HS-27A (cell line): ENCODE measurements at places on chromosomes 2 and 18.
A peak's percentile ranks its signal among the peaks of the same experiment; 100 is the strongest.

- no peak for DNase-seq
Observed at GRCh38 chr2:55934337-55934736, 10.8 kb upstream of the EFEMP1 start.

- DNase-seq = no peak
Observed at GRCh38 chr2:26558271-26559043, 80.5 kb upstream of the OTOF start.

- no peak for DNase-seq
Observed at GRCh38 chr2:136057802-136058140, 60.2 kb downstream of the CXCR4 start.

DNA sequence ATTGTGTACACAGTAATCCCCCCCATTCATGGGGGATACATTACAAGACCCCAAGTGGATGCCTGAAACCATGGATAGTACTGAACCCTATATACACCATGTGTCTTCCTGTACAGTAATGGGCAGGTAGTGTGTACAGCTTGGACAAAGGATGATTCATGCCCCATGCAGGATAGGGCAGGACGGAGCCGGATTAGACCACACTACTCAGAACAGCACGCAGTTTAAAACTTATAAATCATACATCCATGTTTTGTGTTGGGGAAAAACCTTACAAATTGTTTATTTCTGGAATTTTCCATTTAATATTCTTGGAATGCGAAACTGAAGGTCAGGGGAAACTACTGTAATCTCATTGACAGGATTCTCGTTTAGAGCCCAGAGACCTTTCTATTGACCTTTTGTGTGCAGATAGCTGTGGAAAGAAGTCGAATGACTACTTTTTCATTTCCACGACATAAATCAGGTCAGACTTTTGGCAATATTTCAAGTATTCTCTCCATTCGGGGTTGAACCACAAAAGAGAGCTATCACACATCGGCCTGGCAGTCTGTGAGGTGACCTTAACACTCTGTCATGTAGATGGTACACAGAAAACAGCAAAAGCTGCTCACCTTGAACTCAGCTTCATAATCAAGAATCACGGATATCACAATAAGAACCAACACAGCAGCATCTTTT lies 9.9 kb upstream of the YPEL5 start:
- no peak for DNase-seq

DNA sequence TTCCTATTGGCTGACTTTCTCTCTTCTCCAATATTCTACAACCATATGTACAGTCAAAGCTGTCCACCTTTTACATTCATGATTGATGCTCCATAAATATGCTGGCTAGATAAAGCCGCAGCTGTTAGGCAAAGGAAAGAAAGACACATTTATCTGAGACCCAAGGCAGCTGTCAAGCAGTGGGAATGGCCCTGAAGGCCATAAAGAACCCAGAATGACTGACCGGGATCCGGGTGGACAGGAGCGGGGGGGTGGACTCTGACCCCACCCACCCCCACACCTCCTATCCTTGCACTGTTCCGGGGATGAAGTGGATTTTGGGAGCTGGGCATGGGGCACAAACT lies 116.4 kb downstream of the RTP5 start:
- no peak for DNase-seq

GRCh38 chr2:213234641-213235040 lies 49.6 kb upstream of the SPAG16 start:
- no peak for DNase-seq

DNA sequence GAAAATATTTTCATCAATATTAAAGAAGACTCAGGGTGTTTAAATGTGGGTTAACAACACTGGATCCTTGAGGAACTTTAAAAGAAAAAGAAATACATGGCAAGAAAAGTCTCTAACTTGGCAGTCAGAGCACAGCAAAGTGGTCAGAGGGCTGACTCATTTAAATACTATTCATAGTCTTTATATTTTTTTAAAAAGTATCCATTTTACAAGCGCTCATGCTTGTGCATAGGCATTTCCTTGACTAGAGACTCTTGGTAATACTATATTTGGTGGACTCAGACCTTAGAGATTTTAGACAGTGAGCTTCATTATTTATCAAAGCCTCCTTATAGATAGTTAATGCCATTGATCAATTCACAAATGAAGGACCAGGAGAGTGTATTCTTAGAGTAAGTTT lies 110.2 kb downstream of the ABCA12 start:
- DNase-seq = no peak

GRCh38 chr2:29485631-29486030 lies 370.4 kb downstream of the CLIP4 start:
- DNase-seq = no peak

GRCh38 chr2:192544371-192544955 lies 349.7 kb upstream of the TMEFF2 start:
- no peak for DNase-seq

DNA sequence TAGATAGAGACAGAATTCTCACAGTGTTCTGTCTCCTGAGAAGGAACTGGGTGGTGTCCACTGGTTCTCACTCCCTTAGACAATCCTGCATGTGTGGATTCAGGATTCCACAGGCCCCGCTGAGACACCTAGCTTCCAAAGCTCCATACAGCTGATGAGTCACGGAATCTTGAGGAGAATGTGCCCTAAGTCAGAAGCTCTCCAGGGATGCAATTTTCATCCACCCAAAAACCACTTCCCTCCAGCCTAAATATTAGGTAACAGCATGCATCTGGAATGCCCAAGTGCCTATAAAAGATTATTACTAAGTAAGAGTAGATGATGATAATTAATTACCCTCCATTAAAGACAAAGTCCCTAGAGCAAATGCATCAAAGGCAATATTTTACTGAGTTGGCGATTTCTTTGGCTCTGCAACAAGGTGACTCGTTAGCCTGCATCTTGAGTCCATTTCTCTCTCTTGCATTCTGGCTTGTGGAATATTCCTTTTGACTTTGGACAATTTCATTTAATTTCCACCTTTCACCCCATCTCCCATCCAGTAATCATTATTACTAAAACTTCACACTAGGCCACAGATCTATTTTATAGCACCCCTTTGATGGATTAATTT lies 475.1 kb downstream of the TNS1 start:
- DNase-seq = no peak

- DNase-seq = no peak
Observed at GRCh38 chr2:24515831-24516230, 24.8 kb downstream of the NCOA1 start.

DNA sequence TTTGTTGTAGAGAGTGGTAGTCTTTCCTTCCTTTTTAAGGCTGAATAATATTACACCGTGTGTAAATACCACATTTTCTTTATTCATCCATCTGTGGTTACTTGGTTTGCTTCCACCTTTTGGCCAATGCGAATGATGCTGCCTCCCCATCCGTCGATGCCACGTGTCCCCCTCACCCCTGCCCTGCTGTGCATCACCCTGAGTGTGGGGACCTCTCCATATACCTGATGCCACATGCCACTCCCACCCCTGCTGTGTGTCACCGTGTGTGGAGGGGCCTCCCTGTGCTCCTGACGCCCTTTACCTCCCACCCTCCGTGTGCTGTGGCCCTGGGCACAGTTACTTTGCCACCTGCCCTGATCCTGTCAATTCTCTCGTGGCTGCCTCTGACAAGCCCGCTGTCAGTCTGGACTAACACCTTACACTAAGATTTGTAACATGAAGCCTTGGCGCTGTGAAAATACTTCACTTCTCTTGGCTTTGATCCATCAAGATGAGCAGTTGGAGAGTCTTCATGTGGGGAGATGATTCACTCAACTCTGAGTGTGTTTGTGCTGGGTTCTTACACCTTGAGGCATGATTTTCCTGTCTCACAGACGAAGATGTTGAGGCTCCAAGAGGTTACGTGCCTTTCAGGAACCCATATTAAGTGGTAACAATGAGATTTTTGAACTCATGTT lies 234.0 kb downstream of the ZNF407 start:
- no peak for DNase-seq

DNA sequence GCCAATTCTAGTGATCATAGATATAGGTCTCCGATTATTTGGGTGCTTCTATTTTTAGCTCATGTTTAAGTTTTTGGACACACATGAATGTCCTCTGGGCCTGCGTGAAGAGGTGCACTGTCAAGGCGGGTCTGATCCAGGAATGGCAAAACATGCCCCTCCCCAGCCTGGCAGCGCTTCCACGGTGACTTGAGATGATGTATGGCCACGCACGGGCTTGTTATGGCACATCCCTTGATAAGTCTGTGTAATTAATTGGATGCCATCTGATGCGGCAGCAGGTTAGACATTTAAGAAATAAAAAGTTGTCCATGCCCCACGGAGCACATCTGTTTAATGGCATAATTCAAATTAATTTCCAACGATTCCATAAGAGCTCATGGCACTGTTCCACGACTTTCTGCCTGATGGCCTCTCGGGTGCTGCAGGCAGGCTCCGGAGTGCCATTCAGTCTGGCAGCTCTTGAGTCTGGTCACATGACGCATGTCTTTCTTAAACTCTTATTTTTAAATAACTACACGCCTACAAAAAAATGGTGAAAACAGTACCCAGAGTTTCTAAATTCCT lies 151.4 kb downstream of the ACKR3 start:
- DNase-seq = no peak

DNA sequence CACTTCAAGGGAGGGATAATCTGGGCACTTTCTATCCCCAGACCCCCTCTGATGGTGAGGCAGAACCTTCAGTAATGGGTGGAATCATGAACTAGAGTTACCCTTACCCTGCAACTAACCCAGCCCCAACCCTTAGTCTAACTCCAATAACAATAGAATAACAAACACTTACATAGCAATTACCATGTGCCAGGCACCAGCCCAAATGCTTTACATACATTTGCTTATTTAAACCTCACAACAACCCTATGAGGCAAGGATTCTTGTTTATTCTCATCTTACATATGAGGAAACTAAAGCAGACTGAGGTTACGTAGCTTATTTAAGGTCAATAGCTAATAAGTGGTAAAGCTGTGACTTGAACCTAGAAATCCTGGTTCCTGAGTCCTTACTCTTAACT lies 132.8 kb downstream of the CYP26B1 start:
- DNase-seq = no peak

DNA sequence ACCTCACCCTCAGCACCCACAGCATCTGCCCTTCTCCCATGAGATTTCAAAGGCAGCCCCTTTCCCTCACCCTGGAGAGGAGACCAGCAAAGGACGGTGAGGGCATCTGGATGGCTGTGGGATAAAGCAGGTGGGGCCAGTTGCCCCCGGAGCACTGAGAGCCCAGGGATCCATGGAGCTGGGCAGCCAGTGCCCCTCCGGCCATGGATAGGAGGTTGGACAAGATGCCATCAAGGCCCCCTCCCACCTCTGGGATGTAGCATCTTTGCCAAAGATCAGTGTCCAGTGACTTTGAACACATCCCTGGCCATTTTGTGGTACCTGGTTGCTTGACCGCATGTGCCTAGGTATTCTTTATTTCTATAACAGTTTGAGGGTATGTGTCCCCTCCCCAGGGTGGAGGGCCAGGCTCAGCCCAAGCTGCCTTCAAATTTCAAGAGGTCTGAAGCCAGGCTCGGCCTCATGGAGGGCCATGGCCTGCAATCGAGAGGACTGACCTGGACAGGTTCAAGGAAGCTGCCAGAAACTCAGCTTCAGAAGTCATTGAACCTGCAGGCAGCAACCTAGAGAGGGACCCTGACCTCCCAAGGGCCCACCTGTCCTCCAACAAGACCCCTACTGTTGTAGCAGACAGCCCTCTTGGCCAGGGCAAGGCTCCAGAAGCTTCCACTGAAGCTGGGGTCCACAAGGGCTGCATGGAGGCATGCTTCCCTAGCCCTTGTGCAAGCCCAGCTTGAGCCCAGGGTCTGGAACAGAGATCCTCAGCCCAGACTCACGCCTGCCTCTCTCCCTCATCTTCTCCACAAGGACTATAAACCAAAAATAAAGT lies 55.5 kb upstream of the BIN1 start:
- no peak for DNase-seq

DNA sequence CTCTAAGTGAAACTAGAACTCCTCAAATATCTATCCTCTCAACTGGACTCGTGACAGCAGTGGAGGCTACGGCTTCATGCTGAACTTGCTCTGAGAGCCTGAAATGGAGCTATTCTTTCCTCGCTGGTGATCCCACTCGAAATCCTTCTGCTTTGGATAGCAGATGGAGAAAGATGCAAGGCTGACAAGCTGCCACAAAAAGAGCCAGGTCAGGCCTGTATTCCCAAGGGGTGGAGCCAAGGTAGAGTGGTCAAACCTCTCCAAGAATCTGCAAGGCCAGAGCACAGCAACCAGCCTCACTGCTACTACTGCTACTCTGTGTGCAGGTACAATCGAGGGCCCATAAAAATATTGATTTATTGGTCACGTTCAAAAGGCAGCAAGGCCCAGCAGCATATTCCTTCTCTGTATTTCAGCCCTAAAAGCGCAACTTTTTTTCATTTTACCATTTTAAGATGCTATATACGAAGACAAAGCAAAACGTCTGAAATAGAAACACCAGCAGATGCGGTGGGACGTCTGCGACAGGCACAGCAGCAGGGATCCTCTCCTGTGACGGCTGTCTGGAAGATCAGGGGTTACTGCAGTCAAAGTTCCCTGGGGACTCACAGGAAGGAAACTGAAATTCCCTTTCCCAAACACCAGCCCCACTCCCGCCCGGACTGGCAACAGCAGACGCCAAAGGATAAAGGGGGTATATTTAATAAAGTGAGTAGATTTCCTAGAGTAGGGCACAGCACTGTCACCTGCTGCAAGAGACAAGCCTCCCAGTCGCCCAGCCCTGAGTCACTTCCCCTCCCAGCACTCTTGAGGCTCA lies 2.4 kb downstream of the SPRED2 start:
- no peak for DNase-seq

GRCh38 chr2:75140288-75140687 lies 59.0 kb downstream of the TACR1 start:
- no peak for DNase-seq

- DNase-seq = no peak
Observed at GRCh38 chr2:141062031-141062430, 1068.8 kb downstream of the LRP1B start.

GRCh38 chr18:39188278-39188677 lies 1622.7 kb upstream of the CELF4 start:
- DNase-seq = no peak

DNA sequence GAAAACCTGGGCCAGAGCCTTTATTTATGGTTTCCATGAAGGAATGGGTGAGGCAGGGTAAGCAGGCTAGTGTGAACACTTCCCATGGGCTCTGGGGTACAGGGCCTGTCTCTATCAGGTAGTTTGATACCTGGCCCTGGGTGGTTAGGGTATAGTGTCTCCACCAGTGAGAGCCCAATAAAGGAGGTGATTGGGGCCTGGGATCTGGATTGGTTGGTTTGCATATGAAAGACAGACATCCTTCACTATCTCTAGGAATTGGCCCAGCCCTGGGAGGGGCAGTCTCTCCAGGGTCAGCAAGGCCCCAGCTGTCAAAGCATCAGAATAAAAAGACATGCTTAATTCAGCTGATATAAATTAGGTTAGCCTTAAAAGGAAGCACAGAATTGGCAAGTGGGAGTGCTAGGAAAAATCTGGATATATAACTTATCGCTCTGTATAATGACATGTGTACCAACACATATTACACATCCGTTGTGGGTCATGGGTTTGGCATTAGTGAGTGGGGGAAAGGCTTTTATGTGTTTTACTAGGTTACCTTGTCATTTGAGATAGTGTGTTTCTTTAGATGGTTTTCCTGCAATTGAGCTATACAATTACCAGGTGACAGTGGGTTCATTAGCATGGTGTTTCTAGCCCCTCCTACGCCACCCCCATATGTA lies 18.5 kb upstream of the TMEM178A start:
- no peak for DNase-seq

GRCh38 chr2:9378433-9379390 lies 44.6 kb downstream of the ITGB1BP1 start:
- DNase-seq = peak; percentile 33

GRCh38 chr2:26636935-26637334 lies 4.2 kb downstream of the CIB4 start:
- DNase-seq = no peak
